ENCODE measurements at places on chromosomes 12 and 14.

GRCh38 chr14:46581036-46581671 lies 70.4 kb downstream of the RPL10L start:
- DNase-seq, result peak; percentile 21

GRCh38 chr12:1469070-1469469 lies 125.3 kb downstream of the FBXL14 start:
- DNase-seq, result no peak

DNA sequence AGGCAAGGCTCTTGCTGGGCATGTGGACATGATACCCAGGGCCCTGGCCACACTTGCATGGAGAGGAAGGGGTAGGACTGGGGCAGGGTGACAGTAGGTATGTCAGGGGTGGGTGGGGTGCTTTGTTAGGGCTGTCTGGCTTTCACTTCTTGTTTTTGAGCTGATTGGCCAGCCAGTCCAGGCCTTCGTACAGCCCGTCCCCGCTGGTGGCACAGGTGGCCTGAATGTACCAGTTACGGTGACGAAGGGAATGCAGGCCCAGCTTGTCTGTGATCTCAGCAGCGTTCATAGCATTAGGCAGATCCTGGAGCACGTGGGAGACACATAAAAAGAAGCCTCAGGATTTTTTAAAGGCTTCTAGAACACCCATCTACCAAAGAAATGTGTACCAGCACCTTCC lies 13.5 kb upstream of the FKBP11 start:
- no peak for DNase-seq

- DNase-seq, result no peak
Observed at GRCh38 chr14:101273091-101273490, 288.2 kb upstream of the DIO3 start.

DNA sequence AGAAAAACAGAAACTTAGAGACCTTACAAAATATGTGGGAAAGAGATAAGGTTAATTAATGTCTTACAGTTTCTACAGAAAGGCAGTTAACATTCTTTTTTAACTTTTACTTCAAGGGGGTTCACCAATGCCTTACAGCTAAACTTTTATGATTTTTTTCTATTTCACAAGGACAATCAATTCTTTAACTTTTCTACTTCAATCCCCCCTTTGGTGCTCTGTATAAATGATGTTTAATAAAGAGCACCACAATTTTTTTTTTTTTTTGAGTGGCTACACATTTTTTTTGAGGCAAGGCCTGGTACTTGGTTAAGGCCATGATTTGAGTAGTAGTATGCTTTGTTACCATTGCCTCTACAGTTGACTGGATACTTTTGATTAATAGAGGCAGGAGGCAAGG lies 279.6 kb downstream of the PRKD1 start:
- DNase-seq, result no peak

GRCh38 chr12:117803001-117803400 lies 165.8 kb downstream of the KSR2 start:
- DNase-seq, result no peak

- DNase-seq, result no peak
Observed at GRCh38 chr12:16972923-16973770, 367.2 kb upstream of the LMO3 start.

GRCh38 chr12:114000861-114001260 lies 34.7 kb upstream of the RBM19 start:
- no peak for DNase-seq

DNA sequence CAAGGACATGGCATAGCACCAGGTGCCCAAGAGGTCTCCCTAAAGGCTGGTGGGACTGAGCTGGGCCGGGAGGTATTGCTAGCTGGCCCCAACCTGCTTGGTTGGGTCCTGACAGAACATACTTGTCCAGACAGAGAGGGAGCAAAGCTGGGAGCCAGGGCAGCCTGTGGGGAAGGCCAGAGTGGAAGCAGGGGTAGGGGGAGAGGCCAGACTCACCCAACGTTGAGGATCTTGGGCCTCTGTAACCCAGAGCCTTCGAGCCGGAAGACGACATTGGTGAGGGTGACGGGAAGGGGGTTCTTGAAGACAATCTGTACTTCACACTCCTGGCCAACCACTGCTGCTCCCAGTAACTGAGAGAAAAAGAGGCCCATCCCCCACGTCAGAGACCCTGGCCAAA lies 9.0 kb downstream of the TGM1 start:
- no peak for DNase-seq

DNA sequence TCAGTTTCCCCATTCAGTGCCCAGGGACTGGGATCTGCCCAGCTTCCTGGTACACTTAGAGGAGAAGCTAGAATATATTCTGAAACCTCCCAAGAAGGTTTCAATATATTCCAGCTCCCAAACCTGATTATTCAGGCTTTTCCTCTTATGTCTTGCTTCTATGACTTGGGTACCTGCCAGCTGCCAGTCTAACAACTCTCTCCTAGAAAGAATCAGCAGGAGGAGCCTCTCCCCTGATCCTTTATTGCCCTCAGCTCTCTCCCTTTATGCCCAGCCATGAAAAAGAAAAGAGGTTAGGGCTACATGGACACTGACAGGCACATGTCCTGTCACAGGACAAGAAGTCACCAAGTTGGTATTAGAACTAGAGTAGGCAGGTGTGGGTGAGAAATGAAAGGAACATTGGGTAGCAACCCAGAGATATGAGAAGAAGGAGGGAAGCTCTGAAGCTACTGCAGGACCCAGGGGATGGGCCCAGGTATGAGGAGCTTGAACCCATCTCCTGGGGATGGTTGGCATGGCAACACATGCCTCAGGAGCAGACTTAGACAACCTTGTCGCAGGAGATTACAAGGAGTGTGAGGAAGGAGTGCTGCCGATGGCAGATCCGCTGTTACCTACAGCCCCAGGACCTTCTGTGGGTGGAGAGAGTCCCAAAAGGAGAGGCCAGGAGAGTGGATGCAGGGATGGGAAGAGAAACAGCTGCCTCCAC lies 2.0 kb upstream of the CACNB3 start:
- DNase-seq, result no peak

DNA sequence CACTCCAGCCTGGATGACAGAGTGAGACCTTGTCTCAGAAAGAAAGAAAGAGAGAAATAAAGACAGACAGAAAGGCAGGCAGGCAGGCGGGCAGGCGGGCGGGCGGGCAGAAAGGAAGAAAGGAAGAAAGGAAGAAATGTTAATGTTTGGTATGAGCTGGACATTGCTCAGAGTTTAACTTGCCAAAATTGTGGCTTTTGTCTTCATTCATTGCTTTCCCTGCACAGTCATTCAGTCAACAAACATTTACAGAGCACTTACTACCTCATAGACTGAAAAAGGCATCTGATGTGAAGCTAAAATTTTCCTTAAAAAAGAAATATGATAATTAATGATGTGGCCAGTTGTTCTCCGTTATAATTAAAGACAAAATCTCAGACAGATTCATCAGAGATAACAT lies 247.1 kb downstream of the SPTSSA start:
- DNase-seq, result no peak

DNA sequence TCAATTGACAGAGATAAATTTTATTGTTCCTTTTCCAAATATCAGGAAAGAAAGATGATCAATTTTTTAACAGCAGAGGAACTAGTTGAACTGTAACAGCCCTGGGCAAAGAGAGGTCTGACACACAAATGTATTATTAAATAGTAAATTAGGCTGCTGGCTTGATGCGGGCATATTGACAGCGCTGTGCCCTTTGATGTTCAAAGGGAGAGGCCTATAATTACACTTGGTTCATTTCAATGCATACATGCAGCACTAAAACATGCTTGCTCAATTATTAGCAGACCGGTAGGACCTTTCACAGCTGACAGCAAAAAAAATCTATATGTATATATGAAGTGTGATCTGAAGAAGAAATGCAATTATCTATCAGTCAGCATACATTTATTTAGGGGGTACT lies 219.8 kb downstream of the SLC2A13 start:
- no peak for DNase-seq

DNA sequence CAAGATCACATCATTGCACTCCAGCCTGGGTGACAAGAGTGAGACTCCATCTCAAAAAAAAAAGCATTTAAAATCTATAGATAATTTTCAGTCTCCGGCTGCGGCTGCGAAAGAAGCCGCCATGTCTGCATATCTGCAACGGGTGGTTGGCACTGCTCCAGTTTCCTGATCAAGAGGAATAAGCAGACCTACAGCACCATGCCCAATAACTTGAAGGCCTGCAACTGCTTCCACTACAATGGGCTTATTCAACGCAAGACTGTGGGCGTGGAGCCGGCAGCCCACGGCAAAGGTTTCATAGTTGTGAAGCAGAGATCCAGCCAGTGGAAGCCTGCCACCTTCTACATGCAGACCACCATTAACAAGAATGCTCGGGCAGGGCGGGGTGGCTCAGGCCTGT lies 30.6 kb upstream of the EID3 start:
- DNase-seq, result no peak

- no peak for DNase-seq
Observed at GRCh38 chr12:111451232-111451631, 45.5 kb downstream of the SH2B3 start.

- DNase-seq, result no peak
Observed at GRCh38 chr12:74408601-74409166, 129.0 kb upstream of the ATXN7L3B start.

GRCh38 chr12:96375841-96376604 lies 24.2 kb downstream of the CDK17 start:
- no peak for DNase-seq

GRCh38 chr14:21558703-21559170 lies 21.1 kb downstream of the OR10G3 start:
- no peak for DNase-seq

DNA sequence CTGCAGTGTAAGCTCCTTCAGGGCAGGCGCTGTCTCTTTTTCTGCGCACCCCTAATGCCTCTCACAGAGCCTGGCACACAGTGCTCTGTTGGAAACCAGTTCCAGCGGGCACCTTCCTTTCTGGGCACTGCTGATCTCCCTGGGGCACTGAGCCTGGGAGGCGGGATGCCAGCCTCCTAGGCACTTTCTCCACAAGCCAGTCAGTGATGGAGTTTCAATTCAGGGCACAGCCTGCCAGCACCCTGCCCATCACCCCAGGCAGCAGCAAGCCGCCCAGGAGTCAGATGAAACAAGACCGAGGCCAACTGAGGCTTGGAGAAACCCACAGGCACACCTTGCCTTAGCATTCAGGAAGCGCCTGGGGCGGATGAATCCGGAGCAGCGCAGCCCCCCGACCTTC lies 5.7 kb upstream of the CTDSP2 start:
- no peak for DNase-seq

DNA sequence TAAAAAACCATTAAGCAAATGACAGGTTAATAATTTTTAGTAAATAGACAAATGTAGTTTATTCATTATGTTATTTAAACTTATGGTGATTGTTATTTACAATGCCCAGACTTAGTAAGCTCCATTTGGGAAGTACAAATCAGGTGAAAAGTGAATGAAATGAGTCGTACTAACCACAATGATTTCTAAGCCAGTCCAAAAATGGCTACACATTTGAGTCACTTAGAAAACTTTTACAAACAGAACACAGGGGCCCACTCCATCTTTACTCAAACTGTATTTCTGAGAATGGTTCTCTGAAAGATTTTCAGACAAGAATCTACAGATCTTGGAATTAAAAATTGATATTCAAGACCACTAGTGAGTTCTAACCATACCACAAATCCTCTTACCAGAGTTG lies 653.3 kb upstream of the MIS18BP1 start:
- no peak for DNase-seq

DNA sequence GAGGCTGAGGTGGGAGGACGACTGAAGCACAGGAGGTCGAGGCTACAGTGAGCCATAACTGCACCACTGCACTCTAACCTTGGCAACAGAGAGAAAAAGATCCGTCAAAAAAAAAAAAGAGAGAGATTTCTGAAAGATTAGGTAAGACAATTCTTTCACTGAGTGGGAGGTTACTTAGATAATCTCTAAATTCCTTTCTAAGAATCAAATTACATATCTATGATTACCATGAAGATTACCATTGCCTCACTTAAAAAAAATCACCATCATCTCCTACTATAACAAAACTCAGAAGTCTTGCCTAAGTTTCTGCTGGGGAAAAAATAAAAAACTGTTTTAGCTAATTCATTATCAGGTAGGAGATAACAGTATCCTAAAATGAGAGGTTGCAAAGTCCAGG lies 366.7 kb downstream of the DUSP6 start:
- no peak for DNase-seq

DNA sequence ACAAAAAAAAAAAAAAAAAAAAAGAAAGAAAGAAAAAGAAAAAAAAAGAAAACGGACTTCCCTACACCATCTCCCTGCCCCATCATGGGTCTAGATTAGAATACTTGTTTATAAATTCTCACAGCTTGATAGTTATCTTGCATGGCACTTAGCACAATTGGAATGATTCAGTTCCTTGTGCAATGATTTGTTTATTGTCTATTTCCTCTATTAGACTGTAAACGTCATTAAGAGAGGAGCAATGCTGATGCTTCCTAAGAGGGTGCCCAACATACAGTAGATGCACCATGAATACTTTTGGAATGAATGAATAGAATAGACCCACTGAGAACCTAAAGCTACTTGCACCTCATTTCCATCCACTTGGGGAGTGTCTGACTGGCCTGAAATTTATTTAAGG lies 40.8 kb downstream of the PAX9 start:
- DNase-seq, result no peak

DNA sequence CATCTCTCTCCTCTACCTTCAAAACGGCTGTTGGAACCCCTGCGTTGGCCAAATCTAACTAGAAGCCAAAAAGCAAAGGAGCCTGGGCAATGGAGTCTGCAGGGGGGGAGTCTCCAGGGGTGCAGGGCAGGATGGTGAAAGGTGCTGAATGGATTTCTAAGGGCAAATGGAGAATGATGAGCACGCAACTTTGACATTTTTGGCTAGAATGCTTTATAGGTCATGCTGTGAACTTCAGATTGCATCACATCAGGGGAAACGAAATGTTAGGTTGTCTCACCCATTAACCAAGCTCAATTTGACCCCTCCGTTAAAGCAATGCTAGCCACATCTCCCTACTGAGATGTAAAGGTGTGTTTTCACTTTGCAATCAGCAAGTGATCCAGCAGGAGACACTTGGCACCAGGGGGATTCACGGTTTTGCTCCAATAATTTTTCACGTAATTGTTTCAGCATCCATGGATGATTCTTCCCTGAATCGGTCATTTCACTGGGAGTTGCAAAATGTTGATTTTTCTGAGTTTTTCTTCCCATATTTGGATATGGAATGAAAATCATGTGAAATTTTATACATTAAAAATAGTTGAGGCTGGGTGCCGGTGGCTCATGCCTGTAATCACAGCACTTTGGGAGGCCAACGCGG lies 78.0 kb upstream of the MDM1 start:
- DNase-seq, result no peak

DNA sequence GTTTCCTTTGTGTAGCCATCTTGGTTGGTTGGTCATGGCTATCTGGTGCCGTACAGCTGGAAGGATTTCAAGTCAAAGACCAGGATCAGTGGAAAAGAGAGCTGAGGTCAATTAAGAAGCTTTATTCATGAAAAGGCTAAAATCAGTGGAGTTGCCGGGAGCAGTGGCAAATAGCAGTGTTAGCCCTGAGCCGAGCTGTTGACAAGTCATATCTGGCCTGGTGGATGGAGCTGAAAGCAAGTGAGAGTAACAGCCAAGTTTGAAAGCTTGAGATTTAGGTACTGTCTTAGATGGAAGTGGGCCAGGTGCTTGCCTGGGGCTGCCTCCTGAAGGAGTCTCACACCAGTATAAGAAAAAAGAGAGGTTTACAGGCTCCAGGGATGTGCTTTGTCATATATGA lies 9.0 kb downstream of the BATF start:
- no peak for DNase-seq
